NCI-H774 (cell line): ENCODE measurements at places on chromosomes 12 and 14.

DNA sequence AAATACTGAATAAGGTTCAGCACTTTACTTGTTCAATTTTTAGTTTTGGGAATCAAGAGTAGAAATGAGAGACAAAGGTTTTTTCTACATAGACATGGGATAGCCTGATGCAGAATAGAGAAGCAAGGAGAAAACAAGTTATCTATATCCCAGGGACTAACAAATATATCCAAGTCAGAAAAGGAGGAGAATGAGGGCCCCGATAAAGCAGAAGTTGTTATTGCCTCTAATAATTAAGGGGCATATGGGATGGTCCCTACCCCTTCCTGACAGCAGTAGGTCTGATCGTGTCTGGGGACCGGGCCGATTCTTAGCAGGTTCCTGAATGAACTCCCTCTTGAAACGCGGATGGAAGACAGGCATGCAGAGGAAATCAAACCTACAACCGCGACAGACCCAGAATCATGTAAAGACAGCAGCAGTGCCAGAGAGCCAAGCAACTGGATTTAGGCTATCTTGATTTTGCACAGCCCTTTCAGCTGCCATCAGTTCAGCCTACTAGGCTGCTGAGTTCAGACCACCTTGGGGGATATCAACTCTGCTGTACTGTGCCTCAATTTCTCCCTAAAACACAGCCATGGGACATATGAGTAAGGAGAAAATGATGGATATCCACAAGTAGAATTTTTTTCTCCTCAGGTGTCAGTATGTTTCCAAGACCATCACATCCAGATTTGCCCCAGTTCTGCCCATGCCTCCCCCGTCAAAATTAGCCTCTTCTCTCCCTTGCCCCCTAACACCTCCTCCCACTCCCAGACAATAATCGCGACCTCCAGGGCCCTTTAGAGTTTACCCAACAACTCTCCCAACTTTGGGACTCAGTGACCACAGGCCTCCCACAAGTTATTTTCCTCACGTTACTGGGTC is 706 bp downstream of the PRMT5 start:
- no peak for DNase-seq

- DNase-seq, result no peak
Observed at GRCh38 chr14:58059126-58059525, 92.9 kb downstream of the ARMH4 start.

DNA sequence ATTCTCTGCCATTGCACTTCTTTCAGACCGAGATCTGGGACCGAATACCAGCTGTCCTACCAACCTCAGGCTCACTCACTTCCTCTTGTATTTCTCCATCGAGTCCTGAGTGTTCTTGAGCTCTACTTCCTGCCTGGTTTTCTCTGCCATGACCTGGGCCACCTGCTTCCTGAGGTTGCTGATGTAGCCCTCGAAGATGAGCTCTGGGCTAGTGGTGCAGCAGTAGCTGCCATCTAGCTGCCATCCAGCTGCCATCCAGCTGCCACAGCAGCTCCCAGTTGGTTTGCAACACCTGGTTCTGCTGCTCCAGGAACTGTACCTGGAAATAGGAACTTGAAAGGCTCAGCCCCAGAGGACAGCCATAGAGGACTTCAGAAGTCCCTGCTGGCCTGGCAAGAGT is 15.0 kb upstream of the KRT73 start:
- no peak for DNase-seq

DNA sequence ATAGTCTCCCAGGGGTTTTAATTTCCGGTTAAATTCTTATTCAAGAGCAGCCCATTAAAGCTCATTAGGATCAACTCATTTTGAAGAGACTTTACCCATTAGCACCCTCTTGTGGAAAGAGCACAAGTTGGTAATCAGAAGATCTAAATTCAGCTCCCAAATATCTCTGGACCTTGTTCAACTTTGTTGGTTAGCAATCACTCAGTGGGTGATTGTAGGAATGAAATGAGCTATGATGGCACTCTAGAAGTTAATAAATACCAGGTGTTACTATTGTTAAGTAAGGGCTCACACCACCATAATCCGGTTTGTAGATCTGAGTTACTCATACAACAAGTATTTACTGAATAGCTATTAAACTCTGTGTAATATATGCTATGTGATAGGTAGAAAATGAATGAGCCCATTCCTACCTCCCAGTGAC is 42.9 kb downstream of the TRIP11 start:
- peak; percentile 50 for DNase-seq

- DNase-seq, result no peak
Observed at GRCh38 chr12:30908722-30909348, 17.7 kb upstream of the TSPAN11 start.

- DNase-seq, result no peak
Observed at GRCh38 chr14:23112359-23113178, 6.5 kb downstream of the CEBPE start.

DNA sequence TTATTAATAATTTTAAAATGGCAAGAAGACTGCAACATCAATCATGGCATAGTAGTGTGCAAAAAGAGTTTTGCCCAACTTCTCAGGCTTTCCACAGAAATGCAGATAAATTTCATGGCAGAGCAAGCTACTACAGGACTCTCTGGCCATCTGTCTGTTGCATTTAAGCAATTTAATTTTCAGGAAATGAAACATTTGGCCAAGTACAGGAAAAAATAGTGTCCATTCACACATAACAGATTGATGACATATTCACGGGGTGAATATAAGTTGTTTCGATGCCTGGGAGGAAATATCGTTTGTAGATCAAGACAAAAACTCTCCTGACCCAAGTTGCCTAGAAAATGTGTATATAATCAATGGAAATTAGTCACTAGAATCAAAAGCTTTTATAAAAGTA is 324.0 kb downstream of the PRKD1 start:
- DNase-seq, result no peak

GRCh38 chr12:124809878-124810277 is 53.8 kb downstream of the SCARB1 start:
- no peak for DNase-seq

DNA sequence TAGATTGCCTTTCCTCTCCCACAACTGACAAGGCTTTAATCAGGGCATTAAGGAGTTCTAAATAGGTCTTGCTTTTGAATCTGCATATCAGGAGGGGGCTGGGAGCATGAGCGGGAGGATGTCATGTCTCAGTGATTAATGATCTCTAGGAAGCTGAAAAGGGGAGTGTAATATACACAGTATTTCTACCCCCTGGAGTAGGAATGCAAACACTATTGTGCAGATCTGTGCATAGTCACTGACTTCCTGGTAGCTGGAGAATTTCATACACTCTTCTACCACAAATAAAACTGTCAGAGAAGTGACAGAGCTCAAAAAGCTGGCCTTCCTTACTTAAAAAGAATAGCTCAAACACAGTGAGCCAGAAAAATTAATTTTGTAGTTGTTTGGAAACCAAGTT is 65.8 kb downstream of the RIC8B start:
- DNase-seq, result peak; percentile 71

DNA sequence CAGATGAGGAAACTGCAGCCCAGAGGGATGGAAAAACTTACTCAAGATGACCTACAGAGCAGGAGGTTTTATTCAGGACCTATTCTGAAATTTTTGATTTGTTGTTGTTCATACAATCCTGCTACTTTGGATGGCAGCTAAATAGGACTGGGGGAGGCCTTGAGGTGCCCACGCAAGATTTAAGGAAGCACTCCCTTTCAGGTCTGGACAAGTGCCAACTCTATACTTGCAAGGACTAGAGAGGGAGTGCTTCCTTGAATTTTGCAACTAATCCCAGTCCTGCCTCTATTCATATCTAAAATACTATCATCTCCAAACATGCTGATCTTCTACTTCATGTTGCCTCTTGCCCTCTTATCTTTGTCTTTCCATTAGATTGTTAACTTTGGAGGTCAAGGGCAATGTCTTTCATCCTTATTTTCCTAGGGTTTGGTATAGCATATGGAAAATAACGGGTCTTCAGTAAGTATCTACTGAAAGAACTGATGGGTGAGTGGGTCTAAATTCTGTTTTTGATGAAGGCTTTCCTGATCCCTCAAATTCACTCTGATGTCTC is 28.6 kb upstream of the PPM1H start:
- DNase-seq, result no peak

DNA sequence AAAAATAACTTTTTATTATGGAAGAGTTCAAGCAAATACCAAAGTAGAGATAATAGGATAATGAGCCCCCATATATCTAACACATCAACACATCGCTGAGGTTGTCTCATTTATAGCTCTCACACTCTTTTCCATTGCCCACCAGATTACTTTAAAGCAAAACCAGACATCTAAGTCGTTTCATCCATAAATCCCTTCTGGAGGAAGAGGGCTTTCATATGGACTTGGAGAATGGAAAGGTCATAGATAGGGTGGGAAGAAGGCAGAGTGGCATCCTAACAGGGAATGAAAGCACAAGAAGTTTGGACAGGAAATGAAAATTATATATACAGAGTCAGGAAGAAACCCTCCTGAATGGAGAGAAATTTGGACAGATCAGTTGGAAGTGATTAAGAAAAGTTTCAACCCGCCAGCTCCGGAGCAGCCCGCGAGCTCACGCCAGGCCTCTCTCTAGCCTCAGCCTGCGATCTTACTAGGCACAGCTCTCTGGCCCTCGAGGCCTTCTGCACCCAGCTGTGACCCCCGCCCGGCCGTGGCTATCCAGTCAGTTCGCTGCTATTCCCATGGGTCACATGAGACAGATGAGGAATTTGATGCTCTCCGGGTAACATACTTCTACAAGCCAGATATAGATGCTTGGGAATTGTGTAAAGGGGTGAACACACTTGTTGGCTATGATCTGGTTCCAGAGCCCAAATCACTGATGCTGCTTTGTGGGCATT is 48.4 kb upstream of the NID2 start:
- DNase-seq, result no peak

- peak; percentile 86 for DNase-seq
Observed at GRCh38 chr12:77324763-77325468, 259.5 kb upstream of the E2F7 start.

- DNase-seq, result no peak
Observed at GRCh38 chr14:104472073-104472472, 107.5 kb upstream of the C14orf180 start.

DNA sequence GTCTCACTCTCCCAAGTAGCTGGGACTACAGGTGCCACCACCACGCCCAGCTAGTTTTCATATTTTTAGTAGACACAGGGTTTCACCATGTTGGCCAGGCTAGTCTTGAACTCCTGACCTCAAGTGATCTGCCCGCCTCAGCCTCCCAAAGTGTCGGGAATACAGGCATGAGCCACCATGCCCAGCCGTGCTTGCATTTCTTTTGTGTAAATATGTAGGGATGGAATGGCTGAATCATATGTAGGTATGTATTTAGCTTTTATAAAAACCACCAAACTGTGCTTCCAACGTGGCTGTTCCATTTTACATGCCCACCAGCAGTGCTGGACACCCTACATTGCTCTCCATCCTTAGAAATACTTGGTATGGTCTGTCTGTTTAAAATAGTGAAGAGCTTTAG is 32.8 kb upstream of the CLMN start:
- DNase-seq, result no peak

- no peak for DNase-seq
Observed at GRCh38 chr14:22422238-22422637, 166.8 kb downstream of the DAD1 start.

GRCh38 chr14:64604881-64605280 is 55.1 kb downstream of the PPP1R36 start:
- no peak for DNase-seq

DNA sequence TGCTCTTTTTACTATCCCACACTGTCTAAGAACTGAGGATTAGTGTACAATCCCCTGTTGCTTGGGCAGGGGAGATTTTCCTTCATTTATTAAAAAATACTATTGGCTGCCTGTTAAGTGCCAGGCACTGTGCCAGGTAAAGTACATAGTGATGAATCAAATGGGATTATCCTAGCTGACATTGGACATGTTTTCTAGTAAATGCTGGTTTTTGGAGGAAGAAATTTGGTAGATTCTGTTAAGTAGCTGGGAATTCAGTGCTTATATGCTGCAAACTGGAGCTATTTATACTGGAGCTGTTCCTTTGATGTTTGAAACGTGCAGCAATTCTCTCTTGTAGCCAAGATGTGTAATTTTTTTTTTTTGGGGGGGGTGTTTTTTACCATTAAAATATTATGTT is 299.6 kb downstream of the EMP1 start:
- DNase-seq, result no peak

- no peak for DNase-seq
Observed at GRCh38 chr14:104889375-104889757, 24.3 kb downstream of the CEP170B start.

- no peak for DNase-seq
Observed at GRCh38 chr12:97387844-97388243, 74.8 kb upstream of the RMST start.

DNA sequence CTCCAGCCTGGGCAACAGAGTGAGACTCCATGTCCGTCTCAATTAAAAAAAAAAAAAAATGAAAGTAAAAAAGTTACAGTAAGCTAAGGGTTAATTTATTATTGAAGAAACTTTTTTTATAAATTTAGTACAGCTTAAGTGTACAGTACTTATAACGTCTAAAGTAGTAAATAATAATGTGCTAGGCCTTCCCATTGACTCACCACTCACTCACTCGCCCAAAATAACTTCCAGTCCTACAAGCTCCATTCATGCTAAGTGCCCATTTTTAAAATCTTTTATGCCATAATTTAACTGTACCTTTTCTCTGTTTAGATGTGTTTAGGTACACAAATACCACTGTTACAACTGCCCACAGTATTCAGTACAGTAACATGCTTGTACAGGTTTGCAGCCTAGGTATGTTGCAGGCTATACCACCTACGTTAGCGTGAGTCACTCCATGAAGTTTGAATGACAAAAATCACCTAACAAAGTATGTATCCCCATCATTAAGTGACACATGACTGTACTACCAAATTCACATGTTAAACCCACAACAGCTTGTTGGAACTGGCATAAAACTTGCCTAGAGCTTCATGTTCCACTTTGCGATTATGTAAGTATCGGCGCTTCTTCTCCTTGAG is 10.7 kb downstream of the KANSL2 start:
- DNase-seq, result no peak

- no peak for DNase-seq
Observed at GRCh38 chr12:7016958-7017571, 1.2 kb downstream of the LPCAT3 start.

DNA sequence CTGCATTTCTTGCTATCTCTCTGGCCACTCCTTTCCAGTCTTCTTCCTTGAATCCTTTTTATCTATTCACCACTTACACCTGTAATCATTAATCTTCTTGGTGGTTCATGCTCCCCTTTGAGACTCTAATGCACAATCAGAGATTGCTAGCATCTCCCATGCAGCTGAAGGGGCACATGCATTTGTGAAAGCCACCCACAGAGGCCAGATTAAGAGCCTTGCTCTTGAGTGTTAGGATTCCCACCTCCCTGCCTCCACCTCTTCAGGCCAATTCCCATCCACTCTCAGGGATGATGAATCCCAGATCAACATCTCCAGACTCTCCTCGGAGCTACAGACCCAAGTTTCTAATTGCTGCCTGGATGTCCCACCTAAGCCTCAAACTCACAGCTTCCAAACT is 19.4 kb upstream of the KRT18 start:
- no peak for DNase-seq
